ENCODE measurements at places on chromosomes 3 and 15. TPM values are rescaled to one million over a fixed set of nuclear protein-coding genes. Genes with fewer than 3 reads are reported as not detected.

DNA sequence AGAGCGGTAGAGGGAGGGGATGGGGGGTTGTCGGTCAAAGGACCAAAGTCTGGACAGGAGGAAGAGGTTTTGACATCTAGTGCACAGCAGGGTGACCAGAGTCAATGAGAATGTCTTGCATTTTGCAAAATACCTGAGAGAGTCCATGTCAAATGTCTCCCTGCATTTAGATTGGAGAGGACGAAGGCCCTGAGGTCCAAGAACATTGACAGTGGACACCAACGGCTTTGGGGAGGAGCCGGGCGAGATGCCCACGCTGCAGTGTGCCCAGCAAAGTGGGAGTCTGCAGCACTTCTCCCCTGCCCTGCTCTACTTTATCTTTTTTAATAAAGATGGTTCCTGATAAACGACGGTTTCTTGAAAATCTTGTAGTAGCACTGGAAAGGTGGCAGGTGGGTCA is 67.4 kb upstream of the TAMM41 start:
- DNase-seq: no peak

GRCh38 chr3:105853801-105854432 is 14.9 kb downstream of the CBLB start:
- DNase-seq: no peak

DNA sequence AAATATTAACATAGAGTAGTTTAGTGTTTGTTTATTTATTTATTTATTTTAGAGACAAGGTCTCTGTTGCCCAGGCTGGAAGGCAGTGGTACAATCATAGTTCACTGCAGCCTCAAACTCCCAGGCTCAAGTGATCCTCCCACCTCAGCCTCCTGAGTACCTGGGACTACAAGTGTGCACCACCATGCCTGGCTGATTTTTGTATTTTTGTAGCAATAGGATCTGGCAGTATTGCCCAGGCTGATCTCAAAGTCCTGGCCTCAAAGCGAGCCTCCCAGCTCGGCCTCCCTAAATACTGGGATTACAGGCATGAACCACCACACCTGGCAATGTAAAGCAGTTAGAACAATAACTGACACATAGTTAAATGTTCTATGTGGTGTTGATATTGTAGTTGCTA is 4.4 kb upstream of the ZNF148 start:
- DNase-seq: no peak

- no peak for DNase-seq
These were observed 29.6 kb downstream of the GALK2 start for GRCh38 chr15:49199666-49200065.

DNA sequence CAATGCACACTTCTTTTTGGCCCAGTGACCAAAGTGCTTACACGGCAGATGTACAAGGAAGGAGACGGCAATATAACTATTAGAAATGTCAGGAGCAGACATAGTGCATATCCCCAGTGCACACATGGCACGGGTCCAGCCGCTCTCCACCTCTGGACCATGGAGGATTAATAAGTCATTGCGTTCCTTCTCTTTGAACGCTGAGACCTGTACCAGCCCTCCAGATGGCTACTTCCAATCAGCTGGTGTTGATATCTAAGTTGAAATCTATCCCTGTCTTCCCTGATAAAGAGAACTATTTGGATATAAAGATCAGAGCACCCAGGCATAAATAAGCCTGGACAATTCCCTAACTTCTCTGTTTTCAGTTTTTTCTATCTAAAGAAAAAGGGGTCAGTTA is 212.5 kb downstream of the CADPS start:
- no peak for DNase-seq

DNA sequence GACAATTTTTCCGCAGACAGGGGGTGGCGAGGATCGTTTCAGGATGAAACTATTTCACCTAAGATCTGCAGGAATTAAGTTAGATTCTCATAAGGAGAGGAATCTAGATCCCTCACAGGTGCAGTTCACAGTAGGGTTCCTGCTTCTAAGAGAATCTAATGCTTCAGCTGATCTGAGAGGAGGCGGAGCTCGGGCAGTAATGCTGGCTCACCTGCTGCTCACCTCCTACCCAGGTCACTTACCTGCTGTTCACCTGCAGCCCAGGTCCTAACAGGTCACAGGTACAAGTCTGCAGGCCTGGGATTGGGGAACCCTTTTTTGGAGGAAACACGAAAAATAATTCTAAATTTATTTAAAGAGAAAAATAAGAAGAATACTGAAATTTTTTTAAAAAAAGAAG is 406.8 kb downstream of the MCTP2 start:
- no peak for DNase-seq

DNA sequence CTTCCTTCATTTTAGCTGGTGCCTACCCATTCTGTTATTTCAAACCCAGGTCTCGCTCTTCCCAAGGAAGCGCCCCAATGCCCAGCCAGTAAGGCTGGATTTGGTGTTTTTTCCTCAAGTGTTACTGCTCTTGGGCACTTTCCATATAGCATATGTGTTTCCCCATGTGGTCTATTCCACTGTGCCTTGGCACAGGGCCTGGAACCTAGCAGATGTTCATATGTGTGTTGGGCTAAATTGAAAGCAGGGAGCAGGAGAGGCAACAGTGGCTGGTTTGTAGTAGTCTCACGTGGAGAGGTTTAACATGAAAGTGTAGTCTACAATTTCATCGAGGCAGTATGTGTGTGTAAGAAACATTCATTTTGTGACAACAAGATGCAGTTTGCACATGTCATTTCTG is 48.2 kb upstream of the TEX264 start:
- peak; percentile 72 for DNase-seq

DNA sequence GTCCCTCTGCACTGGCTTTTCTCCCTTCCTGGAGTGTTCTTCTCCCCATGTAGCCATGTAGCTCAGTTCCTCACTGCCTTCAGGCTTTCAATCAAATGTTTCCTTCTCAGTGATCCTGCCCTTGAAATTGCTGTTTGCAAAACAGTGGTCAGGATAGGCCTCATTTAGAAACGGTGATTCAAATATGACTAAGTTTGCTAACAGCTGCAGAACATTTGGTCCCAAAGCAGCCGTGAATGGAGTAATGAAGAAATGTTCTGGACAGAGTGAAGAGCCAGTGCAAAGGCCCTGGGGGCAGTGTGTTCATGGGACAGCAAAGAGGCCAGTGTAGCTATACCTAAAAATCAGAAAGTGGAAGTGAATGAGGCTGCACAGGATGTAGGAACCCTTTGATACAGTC is 223.4 kb downstream of the FEZF2 start:
- no peak for DNase-seq

CHRNA3 gene
- total RNA-seq: 7.6 TPM

KIF15 gene
- total RNA-seq: 11.0 TPM

UBAP1L gene
- 10.3 TPM for total RNA-seq

SMAD3 gene
- 10.4 TPM for total RNA-seq

Measured in cerebellum (tissue), 4 donors.